ENCODE measurements at places on chromosomes 3 and 15.

- DNase-seq: no peak
Measured at GRCh38 chr3:156271995-156272719, 151.8 kb downstream of the KCNAB1 start.

DNA sequence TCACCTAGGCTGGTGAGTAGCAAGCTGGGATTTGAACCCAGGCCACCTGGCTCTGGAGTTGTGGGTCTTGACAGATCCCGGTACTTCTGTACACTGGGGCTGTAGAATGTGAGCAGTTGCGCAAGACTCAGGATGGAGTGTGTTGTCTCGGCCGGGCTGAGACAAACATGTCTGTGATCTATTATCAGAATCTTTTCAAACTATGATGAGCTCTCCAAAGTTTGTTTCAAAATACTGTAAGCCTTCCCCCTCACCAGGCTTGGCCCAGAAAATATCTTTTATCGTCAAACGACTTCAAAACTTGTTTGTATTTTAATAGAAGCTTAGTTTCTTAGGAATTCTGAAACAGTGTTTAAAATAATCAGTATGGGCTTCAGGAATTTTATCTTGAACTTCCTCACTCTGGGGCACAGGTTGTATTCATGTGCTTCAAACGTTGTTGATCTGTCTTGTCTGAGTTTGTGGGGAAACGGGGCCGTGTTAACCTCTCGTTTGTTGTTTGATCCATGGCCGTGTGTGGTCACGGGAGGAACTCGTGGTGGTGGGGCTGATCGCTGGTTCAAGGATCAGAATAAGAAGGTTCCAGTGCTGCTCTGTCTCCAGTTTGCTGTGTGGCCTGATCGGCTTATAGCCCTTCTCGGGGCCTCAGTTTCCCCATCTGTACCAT, 40.3 kb upstream of the TFRC start:
- no peak for DNase-seq

GRCh38 chr3:104596551-104596950, 770.2 kb upstream of the ALCAM start:
- peak; percentile 20 for DNase-seq

- no peak for DNase-seq
Measured at GRCh38 chr15:101718896-101719295, 5.4 kb downstream of the TARS3 start.

DNA sequence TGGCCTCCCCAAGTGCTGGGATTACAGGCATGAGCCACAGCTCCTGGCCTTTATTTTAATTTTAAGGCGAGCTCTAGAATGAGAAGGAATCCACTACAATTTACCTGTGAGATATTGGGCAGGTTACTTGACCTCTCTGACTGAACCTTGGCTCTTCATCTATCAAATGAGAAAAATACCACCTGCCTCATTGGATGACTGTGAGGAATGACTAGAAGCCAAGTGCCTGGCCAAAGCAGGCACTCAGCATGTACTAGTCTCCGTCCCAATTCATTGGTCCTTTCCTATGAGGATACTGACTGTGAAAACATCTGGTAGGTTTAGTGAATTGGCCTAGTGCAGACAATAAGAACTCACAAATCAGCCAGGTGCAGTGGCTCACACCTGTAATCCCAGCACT, 38.5 kb upstream of the OSBPL11 start:
- DNase-seq: no peak

DNA sequence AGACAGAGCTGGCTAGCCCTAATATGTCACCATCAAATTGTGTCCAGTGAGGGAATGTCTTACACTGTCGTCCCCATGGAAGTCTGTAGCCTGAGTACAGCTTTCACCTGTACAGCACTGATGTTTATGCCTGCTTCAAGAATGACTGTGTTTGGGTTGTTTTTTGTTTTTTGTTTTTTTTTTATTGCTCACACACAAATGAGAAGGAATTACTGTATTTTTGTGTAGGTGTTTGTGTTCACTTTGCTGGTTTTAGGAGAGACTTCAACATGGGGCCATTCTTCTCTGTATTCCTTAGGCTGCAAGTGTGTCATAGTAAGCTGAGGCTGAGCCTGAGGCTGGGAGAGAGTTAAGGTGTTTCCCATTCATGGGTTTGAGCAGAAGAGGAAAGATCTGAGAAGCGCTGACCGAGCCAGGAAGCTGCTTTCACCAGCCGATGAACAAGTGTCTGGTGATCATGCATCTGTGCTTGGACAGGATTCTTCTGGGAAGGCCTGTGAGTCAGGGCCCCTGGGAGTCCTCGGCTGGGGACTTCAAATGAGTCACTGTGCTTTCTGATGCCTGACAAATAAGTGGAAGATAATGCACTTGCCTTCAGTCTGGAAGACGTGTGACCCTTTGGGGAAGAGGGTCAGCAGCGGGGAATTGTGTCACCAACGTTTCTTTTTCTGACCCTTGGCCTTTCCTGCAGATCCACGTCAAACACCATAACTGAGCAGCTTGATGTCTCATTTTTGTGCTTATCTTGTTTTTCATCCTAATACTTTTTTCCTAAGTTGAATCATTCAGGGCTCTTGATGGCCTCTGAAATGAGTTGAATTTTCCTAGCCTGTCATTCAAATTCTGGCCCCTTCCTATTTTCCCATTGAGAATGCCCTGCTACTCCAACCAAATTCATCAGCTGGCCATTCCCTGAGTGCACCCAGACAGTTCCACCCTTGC, 36.7 kb upstream of the ZBTB38 start:
- peak; percentile 97 for DNase-seq

DNA sequence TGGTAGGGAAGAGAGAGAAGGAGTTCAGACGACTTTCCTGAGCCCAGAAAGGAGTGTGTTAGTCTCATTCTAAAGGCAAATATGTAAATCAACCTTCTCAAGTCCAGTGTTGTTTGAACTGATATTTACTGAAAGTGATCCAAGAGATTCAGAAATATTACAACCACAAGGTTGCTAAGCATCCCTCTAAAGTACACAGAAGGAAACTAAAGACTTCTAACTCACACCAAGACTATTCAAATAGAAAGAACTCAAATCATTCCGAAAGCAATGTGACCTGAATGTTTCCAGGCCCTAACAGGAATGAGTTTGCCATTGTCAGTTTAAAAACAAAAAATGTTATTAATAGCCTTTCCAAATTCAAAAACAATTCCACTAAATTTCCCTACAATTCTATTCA, 56.9 kb upstream of the VGLL3 start:
- DNase-seq: no peak

DNA sequence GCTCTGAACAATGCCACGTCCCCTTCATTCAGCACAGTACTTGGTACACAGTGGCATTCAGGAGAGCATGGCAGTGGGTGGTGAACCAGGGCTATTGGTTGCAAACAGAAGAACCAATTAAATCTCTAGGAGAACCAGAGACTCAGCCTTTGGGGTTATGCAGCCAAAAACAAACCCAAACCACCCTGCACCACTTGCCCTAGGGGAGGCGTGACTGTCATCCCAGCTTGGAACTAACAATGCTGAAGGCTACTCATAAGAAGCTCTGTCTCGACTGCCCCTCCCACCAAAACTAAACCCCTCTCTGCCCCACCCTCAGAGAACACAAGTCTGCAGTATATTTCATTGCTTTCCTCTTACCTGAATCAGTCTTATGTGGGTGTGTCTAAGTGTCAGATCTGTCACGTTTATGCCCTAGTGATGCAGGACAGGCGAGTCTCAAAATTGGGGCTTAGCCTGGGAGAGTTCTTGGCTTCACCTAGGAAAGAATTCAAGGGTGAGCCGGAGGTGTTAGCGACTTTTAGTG, 15.2 kb upstream of the KLHL40 start:
- no peak for DNase-seq

Data from HS-5 (cell line).